ENCODE measurements at places on chromosomes 13 and 19.

GRCh38 chr13:22316494-22317025 is 645.7 kb downstream of the FGF9 start:
- no peak for DNase-seq

DNA sequence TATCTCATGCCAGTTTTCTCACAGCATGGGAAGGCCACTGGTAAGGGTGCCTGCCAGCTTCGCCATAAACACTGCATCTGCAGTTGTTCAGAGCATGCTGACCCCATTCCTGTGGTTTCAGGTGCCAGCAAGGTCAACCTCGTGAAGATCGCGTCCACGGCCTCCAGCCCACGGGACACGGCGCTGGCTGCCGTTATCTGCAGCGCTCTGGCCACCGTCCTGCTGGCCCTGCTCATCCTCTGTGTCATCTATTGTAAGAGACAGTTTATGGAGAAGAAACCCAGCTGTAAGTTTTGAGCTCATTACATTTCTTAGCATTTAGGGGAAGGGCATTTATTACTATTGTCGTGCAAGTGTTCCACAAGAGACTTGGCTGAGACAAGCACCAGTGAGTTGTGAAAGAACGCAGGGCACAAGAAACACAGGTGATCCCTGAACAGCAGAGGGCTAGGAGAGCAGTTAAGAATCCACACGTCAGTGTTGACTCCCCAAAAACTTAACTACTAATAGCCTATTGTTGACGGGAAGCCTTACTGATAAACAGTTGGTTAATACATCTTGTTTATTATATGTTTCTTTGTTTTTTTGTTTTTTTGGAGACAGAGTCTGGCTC is 88.8 kb downstream of the TNFRSF19 start:
- no peak for DNase-seq

- no peak for DNase-seq
Observed at GRCh38 chr13:34002141-34002540, 184.2 kb downstream of the RFC3 start.

GRCh38 chr19:39247701-39248664 is 673 bp downstream of the IFNL4 start:
- no peak for DNase-seq

DNA sequence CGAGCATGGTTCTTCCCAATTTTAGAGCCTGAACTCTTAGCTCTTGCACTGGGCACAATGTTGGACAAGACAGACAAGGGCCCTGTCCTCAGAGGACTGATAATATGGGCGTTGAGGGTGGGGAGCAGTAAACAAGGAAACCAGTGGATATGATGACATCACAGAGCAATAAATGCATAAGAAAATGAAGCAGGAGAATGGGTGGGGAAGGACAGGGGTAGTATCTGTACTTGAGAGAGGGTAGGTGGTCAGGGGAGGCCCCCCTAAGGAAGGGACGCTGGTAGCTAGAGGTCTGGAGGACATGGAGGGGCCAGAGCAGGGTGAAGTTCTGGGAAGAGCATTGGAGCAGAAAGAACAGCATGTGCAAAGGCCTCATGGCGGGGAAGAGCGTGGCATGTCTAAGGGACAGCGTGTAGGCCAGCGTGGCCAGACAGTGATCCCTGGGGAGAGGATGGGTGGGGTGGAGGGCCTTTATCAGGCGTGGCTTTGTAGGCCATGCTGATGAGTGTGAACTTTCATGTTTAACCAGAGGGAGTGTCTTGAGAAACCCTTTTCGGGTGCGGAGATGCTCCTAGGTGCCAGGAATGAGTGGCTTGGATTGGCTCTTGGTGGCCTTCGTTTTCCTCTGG is 15.1 kb upstream of the ZNF536 start:
- no peak for DNase-seq

GRCh38 chr13:61013796-61014195 is 401.9 kb downstream of the PCDH20 start:
- DNase-seq = no peak

- no peak for DNase-seq
Observed at GRCh38 chr13:43546251-43546650, 240.5 kb downstream of the ENOX1 start.

GRCh38 chr19:8965887-8966286 is 44.3 kb downstream of the MUC16 start:
- no peak for DNase-seq

DNA sequence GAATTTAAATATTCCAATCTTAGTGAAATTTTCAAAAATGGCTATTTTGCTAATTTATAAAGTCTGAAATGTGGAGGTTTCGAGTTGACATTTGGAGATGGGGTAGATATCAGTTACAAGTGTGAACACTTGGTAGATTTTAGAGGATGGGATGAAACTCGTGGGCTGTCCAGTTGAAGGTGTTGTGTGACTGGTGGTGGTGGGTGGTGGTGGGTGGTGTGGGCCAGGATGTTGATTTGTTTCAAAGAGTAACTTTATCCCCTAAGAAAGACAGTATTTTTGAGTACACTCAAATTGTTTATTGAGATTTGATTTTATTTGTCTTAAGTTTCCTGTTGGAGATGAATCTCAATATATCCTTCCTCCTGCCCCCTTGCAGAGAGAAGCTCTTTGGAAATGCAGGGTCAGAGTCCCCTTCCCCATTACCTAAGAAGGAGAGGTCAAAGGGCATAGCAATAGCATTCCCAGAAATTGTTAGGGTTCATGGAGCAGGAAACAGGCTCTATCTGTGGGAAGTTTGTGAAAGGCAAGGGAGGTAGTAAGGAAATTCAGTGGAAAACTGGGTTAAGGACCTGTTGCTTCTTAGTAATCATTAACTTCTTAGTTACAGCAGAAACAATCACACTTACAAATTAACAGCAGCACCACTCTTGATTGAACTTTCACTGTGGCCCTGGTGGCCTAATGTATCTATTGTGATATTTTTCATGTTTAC is 133.6 kb upstream of the RNF113B start:
- DNase-seq = no peak

Data from SHP77 treated with DMSO at 0.1 percent for 48 hours (cell line).